ENCODE measurements at places on chromosomes 3 and 15.

GRCh38 chr15:71091601-71092000 lies 23.7 kb upstream of the THSD4 start:
- no peak for DNase-seq

- no peak for DNase-seq
Measured at GRCh38 chr3:150810641-150811040, 47.7 kb upstream of the SIAH2 start.

DNA sequence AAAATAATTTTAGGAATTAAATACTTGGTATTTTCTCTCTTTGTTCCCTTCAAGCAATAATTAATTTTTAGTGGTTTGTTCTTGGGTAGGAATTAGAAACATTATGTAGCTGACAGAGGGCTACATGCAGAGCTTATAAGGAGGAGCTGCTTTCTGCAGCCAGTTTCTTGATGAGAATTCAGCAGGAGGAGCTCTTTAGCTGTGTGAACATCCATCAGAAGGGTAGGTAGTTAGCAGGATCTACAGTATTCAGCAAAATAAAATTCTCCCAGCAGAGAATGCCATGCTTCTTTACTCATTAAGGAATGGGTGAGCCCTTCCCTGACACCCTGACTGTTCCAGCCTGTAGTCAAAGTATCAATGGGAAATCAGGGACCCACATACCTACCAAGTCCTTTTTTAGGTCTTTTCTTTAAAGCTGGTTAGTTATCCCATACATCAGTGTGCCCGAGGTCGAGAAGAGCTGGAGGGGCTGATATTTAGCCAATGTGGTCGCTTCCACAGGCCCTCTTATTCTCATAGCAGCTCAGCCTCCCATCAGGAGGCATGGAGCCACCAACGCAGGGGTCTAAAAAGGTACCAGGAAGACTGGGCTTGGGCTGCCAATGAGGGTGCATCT lies 54.0 kb downstream of the KCNAB1 start:
- DNase-seq = peak; percentile 63

- peak; percentile 44 for DNase-seq
Measured at GRCh38 chr3:64443546-64444381, 218.5 kb upstream of the PRICKLE2 start.

GRCh38 chr15:65804252-65804931 lies 12.3 kb upstream of the DENND4A start:
- DNase-seq = no peak

GRCh38 chr15:38406436-38406835 lies 47.5 kb upstream of the FAM98B start:
- DNase-seq = peak; percentile 41

Measured in astrocyte (in vitro differentiated cells and primary cell).